ENCODE measurements at places on chromosomes 7 and 10.

- DNase-seq: no peak
These were observed 217.7 kb downstream of the TMEM178B start for GRCh38 chr7:141291541-141291940.

DNA sequence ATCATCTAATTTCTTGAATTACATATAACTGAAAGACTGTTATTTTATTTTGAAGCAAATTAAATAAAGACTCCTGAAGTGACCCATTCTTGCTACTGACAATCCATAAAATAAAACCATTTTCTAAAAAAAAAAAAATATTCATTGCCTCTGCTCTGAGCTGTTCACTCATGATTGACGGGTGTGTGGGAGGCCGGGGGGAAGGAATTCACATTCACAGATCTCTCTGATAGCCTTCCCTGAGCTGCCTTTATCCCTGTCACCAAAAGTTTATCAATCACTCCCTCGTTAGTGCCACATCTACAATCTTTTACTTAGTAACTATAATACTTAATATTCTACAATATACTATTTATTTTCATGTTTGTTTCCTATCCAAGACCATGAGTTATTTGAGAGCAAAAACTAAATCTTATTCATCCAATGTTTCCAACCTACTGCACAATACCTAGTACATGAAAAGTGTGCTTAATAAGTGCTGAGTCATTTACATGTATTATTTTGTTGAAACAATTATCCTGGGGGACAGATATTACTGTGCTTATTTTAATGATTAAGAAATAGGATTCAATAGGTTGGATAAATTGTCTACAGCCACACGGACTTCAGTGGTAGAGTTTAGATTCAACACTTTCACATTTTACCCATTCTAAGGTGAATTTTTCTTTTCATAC, 618.7 kb downstream of the PHTF2 start:
- no peak for DNase-seq

DNA sequence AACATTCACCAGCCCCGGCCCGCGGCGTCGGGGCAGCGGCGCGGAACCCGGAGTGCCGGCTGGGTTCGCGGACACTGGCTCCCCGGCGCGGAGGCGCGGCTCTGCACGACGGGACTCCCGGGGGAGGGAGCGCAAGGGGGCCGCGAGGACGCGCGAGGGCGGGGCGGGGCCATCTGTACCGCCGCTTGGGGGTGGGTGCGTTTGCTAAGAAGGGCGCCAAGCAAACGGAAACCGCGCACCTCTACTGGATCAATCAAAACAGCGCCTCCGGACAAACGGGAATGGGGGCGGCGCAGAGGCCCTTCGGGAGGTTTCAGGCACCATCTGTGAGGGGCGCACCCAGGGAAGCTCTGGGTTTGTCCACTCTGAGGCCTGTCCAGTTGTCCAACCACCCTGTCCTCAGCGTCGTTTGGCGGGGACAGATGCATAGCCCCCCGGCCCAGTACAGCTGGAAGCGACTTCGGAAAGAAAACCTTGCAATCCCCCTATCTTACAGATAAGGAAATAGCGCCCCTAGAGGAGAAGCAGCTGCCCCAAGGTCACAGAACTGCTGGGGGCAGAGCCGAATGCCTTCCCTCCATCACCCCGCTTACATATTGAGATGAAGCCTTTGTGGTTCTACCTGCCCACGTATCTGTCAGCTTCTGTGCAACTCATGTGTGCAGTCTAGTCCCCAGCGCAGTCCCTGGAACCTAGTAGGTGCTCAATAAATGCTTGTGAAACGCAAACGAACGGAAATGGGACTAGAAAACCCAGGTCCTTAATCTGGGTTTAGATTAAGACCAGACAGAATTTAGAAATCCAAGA, 10.7 kb upstream of the SLIT1 start:
- DNase-seq: peak; percentile 47

- no peak for DNase-seq
These were observed 145.6 kb downstream of the DOCK4 start for GRCh38 chr7:112060625-112061024.

GRCh38 chr7:28630350-28630749, 218.0 kb downstream of the CREB5 start:
- DNase-seq: no peak

GRCh38 chr10:62885684-62886461, 69.7 kb upstream of the EGR2 start:
- peak; percentile 22 for DNase-seq

DNA sequence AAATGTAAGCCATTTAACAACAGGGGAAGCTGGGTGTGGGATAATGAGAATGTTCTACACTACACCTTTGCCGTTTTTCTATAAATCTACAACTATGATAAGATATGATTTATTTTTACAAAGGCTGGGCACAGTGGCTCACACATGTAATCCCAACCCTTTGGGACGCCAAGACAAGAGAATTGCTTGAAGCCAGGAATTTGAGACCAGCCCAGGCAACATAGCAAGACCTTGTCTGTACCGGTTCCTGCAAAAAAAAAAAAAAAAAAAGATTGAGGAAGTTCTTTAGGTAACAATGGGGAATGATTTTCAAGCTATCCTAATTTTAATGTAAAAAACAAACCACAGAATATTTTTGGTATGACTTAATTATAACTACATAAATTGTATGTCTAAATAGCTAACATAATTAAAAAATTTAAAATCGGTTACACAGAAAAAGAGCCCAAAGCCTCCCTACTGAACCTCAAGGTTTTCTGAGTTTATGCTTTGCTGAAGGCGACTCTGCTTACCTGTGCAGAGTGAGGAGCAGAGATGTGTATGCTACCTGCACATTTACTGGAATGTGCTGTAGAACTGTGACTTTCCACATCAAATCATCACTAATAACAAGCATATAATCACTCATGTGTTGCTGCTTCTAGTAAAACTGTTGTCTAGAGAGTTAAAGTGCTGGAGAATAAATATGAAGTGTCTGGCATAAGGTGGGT, 163.4 kb downstream of the ATE1 start:
- no peak for DNase-seq

DNA sequence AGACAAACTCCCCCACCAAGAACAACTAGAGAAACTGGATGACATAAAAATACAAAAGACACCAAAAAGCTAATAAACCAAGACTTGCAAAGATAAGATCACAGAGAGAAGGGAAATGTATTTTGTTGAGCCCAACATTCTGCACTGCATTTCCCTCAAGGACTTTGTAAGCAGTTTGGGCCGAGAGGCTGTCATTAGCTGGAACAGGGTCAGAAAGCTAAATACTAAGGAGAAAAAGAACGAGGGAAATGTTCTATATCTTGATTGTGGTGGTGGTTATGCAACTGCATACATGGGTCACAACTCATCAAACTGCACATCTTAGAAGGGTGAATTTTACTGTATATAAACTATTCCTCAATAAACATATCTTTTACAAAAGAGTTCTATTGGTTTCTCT, 315.0 kb downstream of the IPMK start:
- DNase-seq: no peak

DNA sequence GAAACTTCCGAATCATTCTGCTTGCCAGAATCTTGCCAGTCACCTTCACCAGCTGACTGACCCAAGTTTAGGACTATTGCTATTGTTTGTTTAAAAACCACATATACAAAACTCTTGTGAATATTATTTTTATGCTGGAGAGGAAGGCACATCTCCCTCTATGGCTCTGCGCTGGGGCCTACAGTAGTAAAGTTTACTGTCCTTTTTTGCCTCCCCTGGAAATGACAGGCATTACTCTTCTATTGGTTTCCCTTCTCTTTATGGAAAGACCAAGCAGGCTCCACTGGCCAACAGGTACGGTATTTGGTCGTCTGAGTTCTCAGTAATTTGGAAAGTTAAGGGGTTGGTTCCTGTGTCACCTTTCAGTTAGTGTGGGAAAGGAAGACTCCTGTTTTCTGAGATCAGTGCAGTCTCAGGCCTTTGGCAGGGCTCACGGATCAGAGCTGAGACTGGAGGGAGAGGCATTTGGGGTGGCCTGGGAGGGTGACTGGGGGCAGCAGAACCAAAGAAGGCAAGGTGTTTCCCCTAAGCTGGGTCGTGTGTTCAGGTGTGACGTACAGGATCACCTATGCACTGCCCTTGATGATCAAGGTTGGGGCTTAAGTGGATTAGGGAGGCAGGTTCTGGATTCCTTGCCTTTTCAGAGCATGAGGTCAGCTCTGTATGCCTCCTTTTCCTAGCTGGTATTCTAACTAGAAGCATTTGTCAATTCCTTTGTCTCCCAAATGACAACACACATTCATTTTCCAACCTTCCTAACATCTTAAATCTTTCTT, 16.0 kb upstream of the KIF5B start:
- no peak for DNase-seq

- DNase-seq: no peak
These were observed 60.2 kb downstream of the GPR26 start for GRCh38 chr10:123726381-123726780.

GRCh38 chr10:132654708-132655661, 117.4 kb downstream of the INPP5A start:
- peak; percentile 91 for DNase-seq

GRCh38 chr7:158108646-158109293, 478.9 kb downstream of the PTPRN2 start:
- DNase-seq: no peak

GRCh38 chr7:77450613-77451012, 34.5 kb upstream of the GSAP start:
- no peak for DNase-seq

DNA sequence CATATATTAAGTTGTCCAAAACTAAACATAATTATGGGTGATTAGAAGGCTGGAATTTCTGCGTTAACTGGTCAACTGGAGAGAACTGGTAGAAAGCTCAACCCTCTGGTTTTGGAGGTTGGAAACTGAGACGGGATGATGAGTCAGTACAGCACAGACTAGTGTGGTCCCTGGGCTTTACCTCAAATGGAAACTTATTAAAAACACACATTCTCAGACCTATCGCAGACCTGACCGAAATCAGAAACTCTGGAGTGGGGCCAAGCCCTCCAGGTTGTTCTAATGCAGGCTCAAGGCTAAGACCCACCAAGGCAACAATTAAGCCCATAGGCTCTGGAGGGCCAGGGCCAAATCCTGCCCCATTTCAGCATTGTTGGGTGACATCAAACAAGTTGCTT, 136.9 kb downstream of the KCNMA1 start:
- DNase-seq: no peak

GRCh38 chr10:132237871-132238270, 51.1 kb downstream of the DPYSL4 start:
- no peak for DNase-seq

GRCh38 chr10:106712988-106713387, 451.5 kb downstream of the SORCS1 start:
- no peak for DNase-seq

GRCh38 chr7:4449263-4449662, 232.8 kb upstream of the FOXK1 start:
- no peak for DNase-seq

- no peak for DNase-seq
These were observed 17.8 kb downstream of the YKT6 start for GRCh38 chr7:44218418-44219201.

DNA sequence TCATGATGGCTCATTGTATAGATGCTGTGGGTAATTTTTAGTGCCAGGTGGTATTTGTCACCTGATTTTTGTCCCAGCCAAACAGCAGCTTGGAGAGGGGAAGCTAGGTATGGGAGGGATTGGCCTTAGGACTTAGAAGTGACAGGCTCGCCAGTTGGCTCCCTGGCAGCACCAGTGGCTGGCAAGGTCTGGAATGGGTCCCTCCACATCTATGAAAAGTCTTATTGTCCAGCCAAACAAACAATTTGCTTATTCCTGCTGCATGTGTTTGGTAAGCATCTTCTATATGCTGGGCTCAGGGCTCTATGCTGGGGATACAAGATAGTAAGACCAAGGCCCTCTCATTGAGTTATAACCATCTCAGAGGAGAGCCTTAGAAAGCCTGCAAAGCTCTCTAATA, 42.5 kb downstream of the SORCS3 start:
- DNase-seq: no peak

DNA sequence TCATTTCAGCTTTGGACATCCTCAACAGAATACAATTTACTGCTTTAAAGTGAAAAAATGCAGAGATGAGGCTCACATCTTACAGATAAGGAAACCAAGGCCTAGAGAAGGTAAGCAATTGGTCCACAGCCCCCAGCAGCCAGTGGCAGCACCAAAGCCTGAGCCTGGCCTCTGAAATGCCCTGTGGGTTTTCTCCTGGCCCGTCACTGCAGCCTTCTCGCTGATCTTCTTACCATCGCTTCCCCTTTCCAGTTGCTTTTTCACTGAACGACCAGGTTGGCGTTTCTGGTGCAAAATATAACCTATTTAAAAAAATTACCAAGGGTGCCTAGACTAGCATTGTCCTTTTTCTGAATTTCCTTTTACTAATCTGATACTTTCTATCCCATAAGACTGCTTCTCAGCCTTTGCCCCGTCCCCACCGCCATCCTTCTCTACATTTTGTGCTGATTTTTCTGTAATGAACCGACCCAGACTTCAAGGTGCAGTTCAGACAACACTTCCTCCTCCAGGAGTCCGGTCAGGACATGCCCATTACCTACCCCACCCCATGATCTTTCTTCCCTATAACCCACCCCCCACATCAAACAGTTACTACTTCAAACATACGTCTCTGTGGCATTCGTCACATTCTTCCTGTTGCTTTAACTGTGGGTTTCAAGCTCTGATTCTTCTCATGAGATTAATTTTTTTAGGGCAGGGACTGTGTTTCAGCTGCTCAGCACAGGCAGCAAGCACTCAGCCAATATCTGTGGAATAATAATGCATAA, 289.4 kb downstream of the DNAJB6 start:
- no peak for DNase-seq

GRCh38 chr7:68314208-68314607, 1284.1 kb upstream of the AUTS2 start:
- no peak for DNase-seq

- no peak for DNase-seq
These were observed 126.6 kb downstream of the LRRC4 start for GRCh38 chr7:127904670-127904985.

- DNase-seq: no peak
These were observed 223.7 kb downstream of the SNX10 start for GRCh38 chr7:26515314-26515842.

DNA sequence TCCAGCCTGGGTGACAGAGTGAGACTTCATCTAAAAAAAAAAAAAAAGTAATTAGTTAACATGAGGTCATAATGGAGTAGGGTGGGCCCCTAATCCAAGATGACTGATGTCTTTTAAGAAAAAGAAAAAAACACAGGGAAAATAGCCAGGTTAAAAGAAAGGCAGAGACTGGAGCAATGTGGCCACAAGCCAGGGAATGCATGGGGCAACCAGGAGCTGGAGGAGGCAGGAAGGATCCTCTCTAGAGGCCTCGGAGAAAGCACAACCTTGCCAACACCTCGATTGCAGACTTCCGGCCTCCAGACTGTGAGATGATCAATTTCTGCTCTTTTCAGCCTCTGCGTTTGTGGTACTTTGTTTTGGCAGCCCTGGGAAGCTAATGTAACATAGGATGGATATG, 121.5 kb downstream of the ITIH5 start:
- no peak for DNase-seq

Measured in hepatic stellate cell (primary cell).